ENCODE measurements at places on chromosomes 16 and 17.
A peak's percentile ranks its signal among the peaks of the same experiment; 100 is the strongest.

DNA sequence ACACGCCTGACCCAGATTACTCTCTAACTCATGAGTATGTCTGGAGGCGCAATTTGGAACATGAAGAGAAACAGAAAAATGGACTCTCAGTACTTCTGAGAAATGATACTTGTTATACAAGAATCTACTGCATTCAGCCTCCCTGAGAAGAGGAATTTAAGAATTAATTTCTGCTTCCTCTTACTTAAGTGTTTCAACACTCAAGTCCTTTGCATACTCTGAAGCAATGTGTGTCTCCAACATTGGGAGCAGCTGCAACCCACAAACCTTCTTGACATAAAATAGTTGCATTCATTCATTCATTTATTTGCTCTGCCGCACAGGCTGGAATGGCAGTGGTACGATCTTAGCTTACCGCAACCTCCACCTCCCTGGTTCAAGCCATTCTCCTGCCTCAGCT lies 199.8 kb downstream of the NPIPA7 start:
- no peak for DNase-seq

- DNase-seq = no peak
These were observed 42.5 kb downstream of the CREBBP start for GRCh38 chr16:3837851-3838586.

DNA sequence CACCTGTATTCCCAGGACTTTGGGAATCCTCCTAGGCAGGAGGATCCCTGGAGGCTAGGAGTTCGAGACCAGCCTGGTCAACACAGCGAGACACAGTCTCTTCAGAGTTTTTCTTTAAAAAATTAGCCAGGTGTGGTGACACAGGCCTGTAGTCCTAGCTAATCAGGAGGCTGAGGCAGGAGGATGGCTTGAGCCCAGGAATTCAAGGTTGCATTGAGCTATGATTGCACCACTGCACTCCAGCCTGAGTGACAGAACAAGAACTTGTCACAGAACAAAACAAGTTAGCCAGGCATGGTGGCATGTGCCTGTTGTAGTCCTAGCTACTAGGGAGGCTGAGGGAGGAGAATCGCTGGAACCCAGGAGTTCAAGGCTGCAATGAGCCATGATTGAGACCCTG lies 24.8 kb downstream of the ANKRD40 start:
- DNase-seq = no peak

- DNase-seq = no peak
These were observed 236.3 kb downstream of the KCNJ2 start for GRCh38 chr17:70405492-70406220.

- DNase-seq = no peak
These were observed 35.6 kb downstream of the DHRS7B start for GRCh38 chr17:21162394-21162775.

GRCh38 chr17:63419949-63420867 lies 25.9 kb downstream of the CYB561 start:
- DNase-seq = no peak

GRCh38 chr16:9016824-9017223 lies 53.1 kb upstream of the USP7 start:
- no peak for DNase-seq

- DNase-seq = peak; percentile 20
These were observed 31.7 kb downstream of the CNGB1 start for GRCh38 chr16:57938936-57939871.

DNA sequence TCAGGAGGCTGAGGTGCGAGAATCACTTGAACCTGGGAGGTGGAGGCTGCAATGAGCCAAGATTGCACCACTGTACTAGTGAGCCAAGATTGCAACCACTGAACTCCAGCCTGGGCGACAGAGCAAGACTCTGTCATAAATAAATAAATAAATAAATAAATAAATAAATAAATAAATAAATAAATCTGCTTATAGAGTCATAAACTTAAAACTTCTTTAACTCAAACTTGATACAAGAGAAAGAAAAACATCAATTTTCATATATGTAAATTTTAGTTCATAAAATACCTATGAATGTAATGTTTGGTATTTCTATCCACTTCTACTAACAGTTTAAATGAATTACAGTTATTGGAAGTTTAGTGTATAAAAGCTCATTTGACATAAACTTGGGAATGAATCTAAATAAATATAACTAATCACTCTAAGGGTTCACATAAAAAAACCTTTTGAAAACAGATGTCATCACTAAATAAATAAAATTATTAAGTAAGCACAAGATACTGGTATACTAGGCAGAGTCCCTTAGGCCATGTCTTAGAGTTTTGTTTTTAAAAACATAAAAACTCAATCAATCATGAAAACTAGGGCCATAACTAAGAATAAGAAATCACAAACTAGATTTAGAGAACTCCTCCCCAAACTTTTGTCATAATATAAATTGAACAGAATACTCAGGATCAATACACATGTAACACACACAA lies 54.1 kb downstream of the SMURF2 start:
- DNase-seq = no peak

DNA sequence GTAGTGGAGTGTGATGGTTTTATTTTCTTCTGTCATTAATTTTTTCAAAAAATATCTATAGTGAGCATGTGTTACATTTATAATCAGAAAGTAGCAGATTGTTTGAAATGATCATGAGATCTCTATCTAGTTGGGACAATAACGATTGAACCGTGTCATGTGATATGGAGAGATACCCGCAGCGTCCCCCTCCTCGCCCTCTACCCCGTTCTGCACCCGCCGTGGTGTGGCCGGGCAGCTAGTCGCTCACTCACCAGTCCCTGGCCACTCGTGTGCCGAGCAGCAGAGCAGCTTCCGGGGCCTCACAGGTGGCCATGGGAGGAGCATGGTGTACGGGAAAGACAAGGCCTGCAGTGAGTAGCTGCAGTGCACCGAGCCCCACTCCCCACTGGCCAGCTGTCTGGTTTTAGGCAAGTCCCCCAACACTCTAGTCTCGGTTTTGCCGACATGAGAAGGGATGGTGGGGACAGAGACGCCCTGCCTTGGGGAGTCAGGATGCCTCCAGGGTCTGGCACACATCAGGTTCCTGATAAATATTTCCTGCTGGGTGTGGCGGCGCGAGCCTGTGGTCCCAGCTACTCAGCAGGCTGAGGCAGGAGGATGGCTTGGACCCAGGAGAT lies 15.3 kb downstream of the MLYCD start:
- no peak for DNase-seq

DNA sequence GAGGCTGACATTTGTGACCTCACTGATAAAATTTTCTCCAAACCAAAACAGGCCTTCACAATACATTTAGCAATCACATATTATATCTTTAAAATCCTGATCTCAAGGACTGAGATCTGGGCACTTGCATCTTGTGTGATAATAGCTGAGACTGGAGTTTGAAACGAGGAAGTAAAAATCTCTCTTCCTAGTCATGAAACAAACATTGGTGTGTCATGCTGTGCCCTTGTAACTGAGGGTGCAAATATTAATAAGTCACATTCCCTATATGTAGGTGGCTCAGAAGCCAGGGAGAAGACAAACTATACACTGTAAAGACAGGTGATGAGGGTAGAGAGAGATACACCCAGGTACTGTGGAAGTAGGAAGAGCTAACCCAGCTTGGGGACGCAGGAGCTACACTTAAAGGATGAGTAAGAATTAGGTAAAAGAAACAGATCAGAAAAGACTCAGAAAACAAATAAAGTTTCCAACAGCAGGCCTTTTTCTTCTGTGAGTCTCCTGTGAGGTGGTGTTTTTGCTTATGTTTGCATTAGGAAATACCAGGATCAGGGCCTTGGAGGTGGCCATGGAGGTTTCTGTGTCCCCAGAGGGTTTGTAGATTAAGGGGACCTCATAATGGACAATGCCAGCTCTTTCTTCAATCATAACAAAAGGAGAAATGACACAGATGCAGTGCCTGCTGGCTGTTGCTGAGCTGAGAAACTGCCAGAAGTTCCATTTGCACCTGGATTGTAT lies 335.7 kb downstream of the GRIN2A start:
- no peak for DNase-seq

DNA sequence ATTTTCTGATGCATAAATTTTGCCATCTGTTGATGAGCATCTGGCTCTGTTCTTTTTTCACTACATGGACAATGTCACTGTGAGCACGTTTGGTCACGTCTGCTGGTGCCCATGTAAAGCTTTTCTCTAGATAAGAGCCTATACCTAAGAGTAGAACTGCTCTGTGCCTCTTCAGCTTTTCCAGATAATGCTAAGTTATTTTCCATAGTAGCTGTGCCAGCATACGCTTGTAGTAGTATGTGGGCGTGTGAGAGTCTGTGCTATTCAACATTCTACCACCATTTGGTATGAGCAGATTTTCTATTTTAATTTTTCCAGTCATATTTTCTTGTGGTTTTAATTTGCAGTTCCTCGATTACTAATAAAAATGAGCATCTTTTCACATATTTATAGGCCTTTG lies 33.2 kb downstream of the VPS35L start:
- DNase-seq = no peak

- DNase-seq = no peak
These were observed 697.3 kb downstream of the MAF start for GRCh38 chr16:78903237-78903636.

DNA sequence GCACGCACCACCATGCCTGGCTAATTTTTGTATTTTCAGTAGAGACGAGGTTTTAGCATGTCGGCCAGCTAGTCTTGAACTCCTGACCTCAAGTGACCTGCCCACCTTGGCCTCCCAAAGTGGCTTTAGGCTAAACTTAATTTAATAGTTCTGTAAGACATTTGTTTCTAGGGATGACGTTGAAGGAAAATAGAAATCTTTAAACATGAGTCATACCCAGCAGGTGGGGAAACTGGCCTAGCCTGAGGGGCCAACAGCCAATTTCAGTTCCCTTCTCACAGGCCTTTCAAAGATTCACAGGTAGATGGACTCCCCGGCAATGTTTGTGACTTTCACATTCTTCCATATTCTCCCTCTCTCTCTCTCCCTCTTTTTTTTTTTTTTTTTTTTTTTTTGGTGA lies 18.1 kb upstream of the ITPRIPL2 start:
- DNase-seq = no peak

GRCh38 chr17:29867643-29868181 lies 62.3 kb downstream of the SSH2 start:
- DNase-seq = no peak

- DNase-seq = no peak
These were observed 378.9 kb downstream of the PMP22 start for GRCh38 chr17:14886200-14886739.

DNA sequence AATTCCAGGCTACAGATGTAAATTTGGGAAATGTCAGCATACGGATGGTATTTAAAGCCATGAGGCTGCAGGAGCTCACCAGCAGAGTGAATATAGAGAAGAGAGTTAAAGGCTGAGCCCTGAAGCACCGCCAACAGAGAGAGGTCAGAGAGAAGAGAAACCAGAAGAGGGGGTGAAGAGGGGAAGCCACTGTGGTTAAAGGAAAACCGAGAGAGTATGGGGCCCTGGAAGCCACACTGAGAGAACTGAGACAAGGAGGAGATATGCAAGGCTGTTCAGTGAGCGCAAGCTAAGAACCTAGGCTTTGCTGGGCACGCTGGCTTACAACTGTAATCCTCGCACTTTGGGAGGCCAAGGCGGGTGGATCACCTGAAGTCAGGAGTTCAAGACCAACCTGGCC lies 24.6 kb downstream of the COPRS start:
- no peak for DNase-seq

- peak; percentile 72 for DNase-seq
These were observed 19.1 kb downstream of the CUEDC1 start for GRCh38 chr17:57935833-57936807.

GRCh38 chr17:63598281-63598680 lies 2.4 kb upstream of the TACO1 start:
- no peak for DNase-seq

DNA sequence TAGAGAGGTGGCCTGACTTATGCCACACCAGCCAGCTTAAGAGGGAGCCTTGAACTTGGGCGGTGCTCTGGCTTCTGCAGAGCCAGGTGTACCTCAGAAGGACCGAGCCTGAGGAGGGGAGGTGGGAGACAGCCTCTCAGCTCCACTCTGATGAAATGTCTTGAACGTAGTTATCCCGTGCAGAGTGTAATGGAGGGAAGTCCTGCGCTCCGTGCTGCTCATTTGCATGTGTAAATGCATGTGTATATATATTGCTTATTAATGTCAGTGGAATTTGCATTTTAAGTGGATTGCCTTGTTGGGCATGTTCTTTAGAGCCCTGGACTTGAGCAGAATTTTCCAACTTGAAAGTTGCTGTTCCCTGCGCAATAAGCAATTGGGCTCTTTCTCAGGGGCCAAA lies 264.9 kb upstream of the SDK2 start:
- DNase-seq = no peak

DNA sequence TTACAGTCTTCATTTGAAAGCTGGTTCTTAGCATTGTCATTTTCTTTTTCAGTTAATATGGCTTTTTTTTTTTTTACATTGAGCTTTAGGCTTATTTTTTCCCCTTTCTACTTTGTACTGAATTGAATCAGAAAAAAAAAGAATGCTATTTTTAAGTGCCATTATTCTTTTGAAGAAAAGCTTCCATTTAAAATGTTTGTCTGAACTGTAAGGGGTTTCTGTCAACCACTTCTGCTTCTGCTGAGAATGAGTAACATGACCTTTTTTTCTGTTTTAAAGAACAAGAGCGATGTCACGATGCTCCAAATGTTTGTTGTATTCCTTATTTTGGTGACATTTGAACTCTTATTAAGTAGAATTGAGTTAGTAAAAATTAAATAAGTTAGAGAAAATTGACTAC lies 50.0 kb downstream of the MRTFB start:
- no peak for DNase-seq

GRCh38 chr17:75783069-75783783 lies 1.4 kb upstream of the UNK start:
- DNase-seq = no peak

DNA sequence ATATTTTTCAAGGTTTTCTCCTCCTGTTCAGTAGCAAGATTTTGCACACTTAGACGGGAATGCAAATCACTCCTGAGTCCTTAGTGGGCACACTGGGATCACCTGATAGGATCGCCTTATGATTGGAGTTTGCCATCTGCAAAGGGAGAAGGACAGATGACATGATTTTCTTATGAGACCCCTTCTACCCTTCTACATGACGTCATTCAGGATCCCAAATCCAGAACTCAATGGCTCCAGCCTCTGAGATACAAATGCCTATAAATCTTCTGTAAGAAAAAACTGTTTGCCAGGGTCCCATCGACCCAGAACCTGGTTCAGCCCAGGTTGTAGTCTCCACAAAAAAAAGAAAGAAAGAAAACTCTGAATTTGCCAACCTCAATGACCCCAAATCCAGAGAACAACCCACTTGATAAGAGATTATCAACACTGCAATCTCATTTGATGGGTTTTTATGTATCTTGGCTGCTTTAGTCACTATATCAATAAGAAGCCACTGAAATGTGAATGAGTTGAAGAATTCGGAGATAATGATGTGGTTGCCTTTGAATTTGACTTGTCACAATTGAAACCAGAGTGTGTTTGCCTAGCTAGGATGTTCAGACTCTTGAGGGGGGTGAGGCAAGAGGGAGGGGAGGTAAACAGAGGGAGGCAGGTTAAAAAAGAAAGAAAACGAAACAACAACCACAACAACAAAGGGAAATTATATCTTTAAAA lies 6.7 kb downstream of the ZNF423 start:
- DNase-seq = no peak
